Cerebellum (tissue), 4 donors: ENCODE measurements at places on chromosomes 7 and 10. TPM values are rescaled to one million over a fixed set of nuclear protein-coding genes. Genes with fewer than 3 reads are reported as not detected.

C7orf33 gene
- 0.64 TPM for total RNA-seq

DNA sequence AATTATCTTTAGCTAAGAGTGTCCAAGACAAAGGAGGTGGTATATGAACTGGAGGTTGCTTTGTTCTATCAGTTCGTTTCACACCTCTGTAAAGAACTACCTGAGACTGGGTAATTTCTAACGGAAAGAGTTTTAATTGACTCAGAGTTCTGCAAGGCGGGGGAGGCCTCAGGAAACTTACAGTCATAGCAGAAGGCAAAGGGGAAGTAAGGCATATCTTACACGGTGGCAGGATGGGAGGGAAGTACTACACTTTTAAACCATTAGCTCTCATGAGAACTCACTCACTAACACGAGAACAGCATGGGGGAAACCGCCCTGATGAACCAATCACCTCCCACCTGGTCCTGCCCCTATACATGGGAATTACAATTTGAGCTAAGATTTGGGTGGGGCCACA is 1202.3 kb upstream of the LRRTM3 start:
- DNase-seq = no peak

DNA sequence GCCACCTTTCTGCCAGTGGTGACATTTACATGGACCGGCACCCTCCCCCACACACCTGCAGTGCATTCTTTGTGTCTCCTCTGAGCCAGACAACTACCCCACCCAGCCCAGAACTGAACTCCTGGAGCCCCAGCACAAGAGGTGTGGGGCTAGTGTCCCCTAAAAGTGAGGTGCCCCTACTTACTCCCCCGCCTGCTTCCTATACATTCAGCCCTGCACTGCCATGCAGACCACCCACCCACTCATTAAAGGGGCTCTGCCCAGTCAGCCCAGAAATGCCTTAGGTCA is 1.9 kb downstream of the SAP25 start:
- no peak for DNase-seq

DNA sequence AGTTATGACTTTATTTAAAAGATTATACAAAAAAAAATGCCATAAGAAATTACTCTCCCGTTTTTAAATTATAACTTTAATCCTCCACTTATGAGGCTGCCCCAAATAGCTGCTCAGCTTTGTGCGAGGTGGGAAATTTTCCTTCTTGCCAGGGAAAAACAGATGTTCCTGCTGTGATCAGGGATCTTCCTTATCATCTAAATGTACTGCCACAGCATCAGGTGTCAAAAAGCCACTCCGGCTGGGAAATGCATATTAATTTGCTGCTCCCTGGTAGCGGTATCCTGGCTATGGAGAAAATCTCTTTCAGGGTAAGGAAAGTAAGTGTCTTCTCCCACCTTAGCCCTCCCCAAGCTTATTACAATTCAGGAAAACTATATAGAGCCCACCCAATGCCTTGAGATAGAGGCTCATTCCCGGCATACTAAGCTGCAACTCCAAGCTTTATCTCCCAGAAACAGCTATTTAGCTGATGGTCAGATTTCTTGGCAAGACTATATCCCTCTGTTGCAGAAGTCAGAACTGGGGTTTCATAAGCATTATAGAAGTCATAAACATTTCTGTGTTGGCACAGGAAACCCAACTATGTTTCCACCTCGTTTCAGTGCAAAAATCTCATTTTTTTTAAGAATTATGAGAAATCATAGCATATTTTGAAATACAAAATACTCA is 360.4 kb downstream of the PARD3 start:
- no peak for DNase-seq

CEP55 gene
- total RNA-seq = 6.4 TPM

GRCh38 chr7:69796416-69796815 is 198.1 kb downstream of the AUTS2 start:
- no peak for DNase-seq

GRCh38 chr7:149635561-149636329 is 137.6 kb downstream of the ZNF467 start:
- DNase-seq = no peak
